Activated naive CD8-positive, alpha-beta T cell treated with anti-CD3 and anti-CD28 coated beads, Interleukin-2, amount 50 U/mL, for 24 hours (primary cell): ENCODE measurements at places on chromosomes 2 and 18.

- H3K4me1 ChIP-seq = no peaks in the 10 kb centered on the region
- no peak overlapping the region for H3K4me3 ChIP-seq
- no peak overlapping the region for H3K27ac ChIP-seq
- peaks cover 2% of the 10 kb centered on the region for H3K36me3 ChIP-seq
- H3K27me3 ChIP-seq = no peaks in the 10 kb centered on the region
Observed at GRCh38 chr2:202822411-202822810, 49.2 kb downstream of the ICA1L start.

DNA sequence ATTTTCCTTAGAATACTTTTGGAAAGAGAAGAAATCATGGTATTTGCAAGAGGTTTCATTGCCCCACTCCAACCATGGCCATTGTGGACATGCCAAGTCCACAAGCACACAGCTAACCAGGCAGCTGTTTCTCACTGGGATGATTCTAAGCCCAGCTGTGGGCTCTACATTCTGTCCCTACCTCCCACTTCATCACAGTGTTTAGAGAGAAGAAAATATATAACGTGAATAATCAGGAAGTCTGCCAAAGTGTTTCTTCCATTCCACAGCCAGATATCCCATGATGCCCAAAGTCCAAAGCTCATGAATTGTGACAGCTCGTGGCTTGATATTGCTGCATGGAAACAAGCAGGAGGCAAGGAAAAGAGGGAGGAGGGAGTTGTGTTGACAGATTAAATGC lies 433.7 kb upstream of the GYPC start:
- H3K4me3 ChIP-seq = no peak overlapping the region
- H3K4me1 ChIP-seq = no peaks in the 10 kb centered on the region
- H3K27ac ChIP-seq = no peak overlapping the region
- no peaks in the 10 kb centered on the region for H3K36me3 ChIP-seq
- H3K27me3 ChIP-seq = peaks cover 2% of the 10 kb centered on the region

DNA sequence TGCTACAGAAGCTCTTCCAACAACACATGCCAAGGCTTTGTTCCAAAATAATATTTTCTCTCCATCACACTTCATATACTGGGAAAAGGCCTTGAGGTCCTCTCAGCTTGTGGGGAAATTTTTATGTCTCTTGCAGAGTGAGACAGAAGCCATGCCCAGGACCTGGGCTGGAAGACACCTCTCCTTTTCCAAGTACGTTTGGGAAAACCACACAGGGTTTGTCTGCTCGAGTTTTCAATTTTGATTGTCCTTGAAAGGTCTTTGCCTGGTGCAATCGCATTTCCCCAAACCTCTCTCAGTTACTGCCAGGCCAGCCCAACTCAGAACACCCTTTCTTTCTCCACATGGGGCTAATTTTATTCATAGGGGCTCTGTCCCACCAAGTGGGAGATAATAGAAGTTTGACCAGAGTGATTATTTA lies 272.2 kb downstream of the OSR1 start:
- DNase-seq = no peak
- H3K27ac ChIP-seq = no peak overlapping the region
- no peaks in the 10 kb centered on the region for H3K27me3 ChIP-seq
- H3K36me3 ChIP-seq = peaks cover 3% of the 10 kb centered on the region
- no peak overlapping the region for H3K4me3 ChIP-seq
- no peaks in the 10 kb centered on the region for H3K4me1 ChIP-seq

DNA sequence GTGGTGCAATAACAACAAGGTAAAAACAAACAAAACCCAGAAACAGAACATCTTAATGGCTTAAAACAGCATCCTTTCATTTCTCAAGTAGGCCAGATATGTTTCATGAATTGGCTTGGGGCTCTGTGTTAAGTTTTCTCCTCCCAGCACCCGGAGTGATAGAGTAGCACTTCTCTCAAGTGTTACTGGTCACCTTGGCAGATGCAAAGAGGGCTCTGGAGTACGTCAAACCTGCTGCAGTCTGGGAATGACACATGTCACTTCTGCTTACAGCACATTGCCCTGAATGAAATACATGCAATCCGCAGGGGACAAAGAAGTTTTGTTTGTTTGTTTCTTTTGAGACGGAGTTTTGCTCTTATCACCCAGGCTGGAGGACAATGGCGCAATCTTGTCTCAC lies 639.3 kb downstream of the CNTNAP5 start:
- no peak overlapping the region for H3K4me3 ChIP-seq
- no peaks in the 10 kb centered on the region for H3K27me3 ChIP-seq
- H3K36me3 ChIP-seq = no peaks in the 10 kb centered on the region
- H3K27ac ChIP-seq = no peak overlapping the region

GRCh38 chr2:78465707-78466106 lies 559.8 kb upstream of the REG3G start:
- no peaks in the 10 kb centered on the region for H3K27me3 ChIP-seq
- no peak overlapping the region for H3K27ac ChIP-seq
- no peak for DNase-seq
- H3K4me3 ChIP-seq = no peak overlapping the region
- no peaks in the 10 kb centered on the region for H3K36me3 ChIP-seq
- H3K4me1 ChIP-seq = no peaks in the 10 kb centered on the region

GRCh38 chr2:241040081-241040803 lies 41.8 kb downstream of the SNED1 start:
- peaks cover 23% of the 10 kb centered on the region for H3K4me1 ChIP-seq
- no peak overlapping the region for H3K4me3 ChIP-seq
- H3K36me3 ChIP-seq = peaks cover 4% of the 10 kb centered on the region
- no peak for DNase-seq
- no peak overlapping the region for H3K27ac ChIP-seq
- H3K27me3 ChIP-seq = no peaks in the 10 kb centered on the region

DNA sequence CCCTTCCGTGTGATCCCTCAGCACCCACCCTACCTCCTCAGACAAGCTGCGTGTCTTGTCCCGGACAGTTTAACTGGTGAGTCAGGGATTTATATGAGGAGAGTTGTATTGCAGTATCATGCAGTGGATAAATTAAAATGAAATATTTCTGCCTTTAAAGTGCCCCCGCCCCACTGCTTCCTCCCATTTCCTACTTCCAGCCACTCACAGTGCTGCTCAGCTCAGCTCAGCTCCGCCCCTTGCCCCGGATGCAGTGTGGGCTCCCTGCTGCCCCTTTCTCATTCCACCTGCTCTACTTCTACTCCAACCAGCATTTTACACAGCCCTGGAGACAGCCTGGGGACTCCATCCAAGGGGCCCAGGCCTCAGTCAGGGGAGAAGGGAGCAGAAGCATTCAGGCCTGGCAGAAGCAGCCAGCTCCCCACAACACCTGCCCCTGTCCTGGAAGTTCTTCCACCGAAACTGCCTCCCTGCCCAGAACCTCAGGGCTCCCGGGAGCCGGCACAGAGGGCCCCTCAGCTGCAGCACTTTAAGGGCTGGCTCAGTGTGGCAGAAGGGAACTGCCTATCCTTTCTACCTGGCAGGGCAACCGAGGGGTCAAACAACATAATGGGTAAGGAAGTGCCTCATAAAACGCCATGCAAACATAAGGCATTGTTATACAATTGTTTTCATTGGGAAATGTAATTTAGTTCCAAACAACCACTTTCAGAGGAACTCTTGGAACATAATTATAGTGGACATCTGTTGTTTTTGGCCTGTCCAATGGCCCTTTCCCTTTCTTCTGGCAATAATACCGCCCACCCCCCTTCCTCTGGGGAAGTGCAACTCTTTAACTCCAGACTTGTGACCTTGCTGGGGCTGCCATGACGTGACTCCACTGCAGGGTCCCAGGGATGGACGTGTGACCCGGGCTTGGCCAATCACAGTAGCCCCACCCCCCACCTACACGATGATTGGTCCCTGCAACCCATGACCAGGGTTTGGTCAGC lies 102.3 kb downstream of the LIPG start:
- no peak overlapping the region for H3K27ac ChIP-seq
- H3K4me1 ChIP-seq = no peaks in the 10 kb centered on the region
- H3K4me3 ChIP-seq = no peak overlapping the region
- peaks cover 9% of the 10 kb centered on the region for H3K27me3 ChIP-seq
- no peak for DNase-seq

DNA sequence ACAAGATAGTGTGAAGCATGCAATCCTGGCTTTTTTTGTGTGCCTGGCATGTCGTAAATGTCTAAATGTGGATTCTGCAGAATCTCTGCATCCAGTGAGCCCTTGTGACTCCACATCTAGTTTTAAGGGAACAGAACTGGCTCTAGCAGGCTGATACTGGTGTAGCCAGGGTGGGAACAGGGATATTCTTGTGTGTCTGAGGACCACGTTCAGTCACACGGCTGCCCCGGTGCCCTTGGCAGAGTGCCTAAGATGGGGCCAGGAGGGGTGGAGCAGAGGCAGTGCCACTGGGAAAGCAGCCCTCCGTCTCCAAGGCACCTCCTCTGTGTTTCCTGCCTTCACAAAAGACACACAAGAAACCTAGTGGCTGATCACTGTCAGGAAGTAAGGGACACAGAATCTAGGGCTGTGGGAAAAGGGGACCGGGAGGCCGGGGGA lies 91.5 kb upstream of the PARD3B start:
- no peaks in the 10 kb centered on the region for H3K4me1 ChIP-seq
- no peaks in the 10 kb centered on the region for H3K36me3 ChIP-seq
- H3K4me3 ChIP-seq = no peak overlapping the region

GRCh38 chr2:193141-193671 lies 70.6 kb downstream of the SH3YL1 start:
- no peak overlapping the region for H3K4me3 ChIP-seq
- DNase-seq = peak; percentile 9
- H3K36me3 ChIP-seq = peaks cover 1% of the 10 kb centered on the region
- H3K27me3 ChIP-seq = no peaks in the 10 kb centered on the region

DNA sequence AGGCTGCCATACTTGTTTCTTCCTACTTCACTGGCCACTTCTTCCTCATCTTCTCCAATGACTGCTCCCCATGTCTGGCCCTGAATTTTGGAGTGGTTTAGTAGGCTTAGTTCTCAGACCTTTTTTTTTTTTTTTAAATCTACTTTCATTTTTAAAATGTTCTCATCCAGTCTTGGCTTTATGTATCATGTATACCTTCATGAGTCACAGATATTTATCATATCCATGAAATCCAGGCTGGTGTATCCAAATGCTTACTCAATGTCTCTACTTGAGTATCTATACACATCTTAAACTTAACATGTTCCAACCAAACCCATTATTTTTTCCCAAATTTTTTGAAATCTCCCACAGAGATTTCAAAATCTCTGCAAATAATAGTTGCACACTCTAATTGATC lies 26.3 kb upstream of the CFAP36 start:
- H3K36me3 ChIP-seq = no peaks in the 10 kb centered on the region
- H3K27ac ChIP-seq = no peak overlapping the region
- H3K27me3 ChIP-seq = peaks cover 8% of the 10 kb centered on the region
- H3K4me3 ChIP-seq = no peak overlapping the region

- no peaks in the 10 kb centered on the region for H3K36me3 ChIP-seq
- no peak for DNase-seq
- H3K4me1 ChIP-seq = peaks cover 2% of the 10 kb centered on the region
- H3K27me3 ChIP-seq = peaks cover 6% of the 10 kb centered on the region
- no peak overlapping the region for H3K4me3 ChIP-seq
Observed at GRCh38 chr2:217928324-217929181, 74.2 kb downstream of the TNS1 start.

DNA sequence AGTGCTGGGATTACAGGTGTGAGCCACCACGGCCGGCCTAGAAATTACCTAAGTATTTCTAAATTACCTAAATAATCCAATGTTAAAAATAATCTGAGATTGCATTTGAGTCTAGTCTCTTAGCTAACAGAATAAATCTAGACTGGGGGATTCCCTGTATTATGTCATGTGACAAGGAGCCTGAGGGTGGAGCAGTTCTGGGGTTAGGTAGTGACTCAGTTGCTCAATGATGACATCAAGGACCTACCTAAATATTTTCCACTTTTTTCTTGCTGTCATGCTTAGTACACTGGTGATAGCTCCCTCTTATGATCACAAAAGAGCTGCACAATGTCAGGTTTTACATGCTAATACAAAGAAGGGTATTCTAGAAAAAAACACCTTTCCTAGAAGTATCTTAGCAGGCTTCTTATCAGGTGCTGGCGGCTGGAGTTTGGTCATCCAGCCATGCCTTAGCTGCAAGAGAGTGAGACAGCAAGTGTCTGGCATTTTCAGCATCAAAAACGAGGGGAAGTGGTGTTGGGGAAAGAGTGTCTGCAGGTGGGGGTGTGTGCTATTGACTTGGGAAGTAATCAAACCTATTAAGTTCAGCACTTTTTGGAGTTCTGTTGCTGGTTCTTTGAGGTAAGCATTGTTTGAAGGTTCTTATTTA lies 17.5 kb upstream of the CEP192 start:
- H3K4me3 ChIP-seq = no peak overlapping the region
- peaks cover 59% of the 10 kb centered on the region for H3K36me3 ChIP-seq
- peaks cover 17% of the 10 kb centered on the region for H3K4me1 ChIP-seq
- peak overlapping the region; percentile 70 for H3K27ac ChIP-seq
- H3K27me3 ChIP-seq = no peaks in the 10 kb centered on the region

- H3K27ac ChIP-seq = no peak overlapping the region
- H3K4me1 ChIP-seq = peaks cover 15% of the 10 kb centered on the region
- H3K36me3 ChIP-seq = no peaks in the 10 kb centered on the region
- no peak for DNase-seq
- H3K27me3 ChIP-seq = peaks cover 84% of the 10 kb centered on the region
Observed at GRCh38 chr2:176103742-176104315, 3.3 kb upstream of the HOXD11 start.

DNA sequence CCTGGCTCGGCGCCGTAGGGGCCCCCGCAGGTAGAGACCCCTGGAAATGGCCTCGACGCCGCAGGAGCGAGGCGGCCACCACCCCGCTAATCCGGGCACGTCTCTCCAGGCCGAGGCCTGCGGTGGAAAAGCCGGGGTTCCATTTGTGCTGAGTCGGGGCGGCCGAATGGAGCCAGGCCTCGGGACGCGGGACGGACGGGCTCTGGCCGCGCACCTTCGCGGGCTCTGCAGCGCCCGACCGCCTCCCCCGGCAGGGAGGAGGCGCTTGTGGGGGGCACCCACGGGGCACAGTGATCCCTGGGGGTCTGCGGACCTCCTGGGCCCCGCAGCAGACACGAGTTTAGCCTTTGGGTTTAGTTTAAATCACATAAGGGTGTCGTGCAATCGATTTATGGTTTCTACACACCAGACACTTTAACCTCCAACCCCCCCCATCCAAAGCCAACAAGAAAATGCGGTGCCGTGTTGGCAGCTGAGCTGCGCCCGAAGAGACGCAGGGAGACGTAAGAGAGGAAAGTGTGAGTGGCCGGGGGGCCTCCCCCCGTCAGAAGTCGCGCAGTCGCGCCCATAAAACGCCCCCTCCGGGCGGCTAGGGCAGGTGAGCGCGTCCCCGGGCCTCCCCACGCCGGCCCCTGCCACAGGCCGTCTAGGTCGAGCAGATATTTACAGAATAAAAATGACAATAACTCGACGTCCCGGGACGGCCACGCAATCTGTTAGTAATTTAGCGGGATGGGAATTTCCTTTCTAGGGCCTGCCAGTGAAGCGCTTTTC lies 1.0 kb upstream of the NFATC1 start:
- peaks cover 16% of the 10 kb centered on the region for H3K36me3 ChIP-seq
- peaks cover 17% of the 10 kb centered on the region for H3K27me3 ChIP-seq
- peak overlapping the region; percentile 73 for H3K4me3 ChIP-seq

DNA sequence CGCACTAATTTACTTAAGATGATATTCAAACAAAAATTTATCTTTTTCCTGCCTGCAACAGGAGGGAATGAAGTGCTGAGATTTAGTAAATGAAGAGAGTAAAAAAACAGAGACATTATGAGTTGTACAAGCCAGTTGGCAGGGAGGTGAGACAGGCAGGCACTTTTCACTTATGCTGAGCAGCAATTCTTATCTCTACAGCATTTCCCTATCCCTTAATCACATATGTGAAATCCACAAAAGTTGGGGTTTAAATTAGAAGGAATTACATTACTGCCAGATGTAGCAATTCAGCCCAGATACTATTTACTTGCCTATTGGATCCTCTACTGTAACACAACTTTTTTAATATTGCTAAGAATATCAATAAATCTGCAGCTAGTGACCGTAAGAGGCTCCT lies 314.2 kb upstream of the LRP1B start:
- H3K4me3 ChIP-seq = no peak overlapping the region
- no peaks in the 10 kb centered on the region for H3K4me1 ChIP-seq
- H3K27me3 ChIP-seq = no peaks in the 10 kb centered on the region
- H3K27ac ChIP-seq = no peak overlapping the region
